ENCODE measurements at places on chromosomes 7 and 10. TPM values are rescaled to one million over a fixed set of nuclear protein-coding genes. Genes with fewer than 3 reads are reported as not detected.

GRCh38 chr10:117004227-117005025 is 561 bp downstream of the SHTN1 start:
- H3K36me3 ChIP-seq, result no peaks in the 10 kb centered on the region
- DNase-seq, result peak; percentile 59
- peak overlapping the region; percentile 90 for H3K4me3 ChIP-seq
- peaks cover 22% of the 10 kb centered on the region for H3K27me3 ChIP-seq
- H3K4me1 ChIP-seq, result no peaks in the 10 kb centered on the region

DNA sequence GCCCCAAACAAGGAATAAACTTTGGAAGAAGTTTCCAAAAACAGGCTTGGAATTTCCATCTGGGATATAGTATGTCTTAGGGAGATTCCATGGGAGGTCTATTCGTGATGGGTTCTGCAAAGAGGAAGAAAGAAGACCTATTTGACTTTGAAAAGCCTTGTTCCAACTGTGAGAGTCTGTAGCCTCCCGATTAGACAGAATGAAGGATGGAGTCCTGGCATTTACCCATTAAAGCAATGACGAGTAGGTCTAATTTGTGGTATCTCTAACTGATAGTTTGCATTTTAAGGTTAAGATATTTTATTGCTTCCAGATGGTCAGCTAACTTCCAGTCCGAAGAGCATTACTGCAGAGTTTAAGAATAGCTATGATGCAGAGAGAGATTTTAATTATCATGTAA is 19.5 kb upstream of the GALNT17 start:
- peaks cover 13% of the 10 kb centered on the region for H3K4me1 ChIP-seq
- H3K36me3 ChIP-seq, result no peaks in the 10 kb centered on the region
- H3K27me3 ChIP-seq, result no peaks in the 10 kb centered on the region
- no peak for DNase-seq

DNA sequence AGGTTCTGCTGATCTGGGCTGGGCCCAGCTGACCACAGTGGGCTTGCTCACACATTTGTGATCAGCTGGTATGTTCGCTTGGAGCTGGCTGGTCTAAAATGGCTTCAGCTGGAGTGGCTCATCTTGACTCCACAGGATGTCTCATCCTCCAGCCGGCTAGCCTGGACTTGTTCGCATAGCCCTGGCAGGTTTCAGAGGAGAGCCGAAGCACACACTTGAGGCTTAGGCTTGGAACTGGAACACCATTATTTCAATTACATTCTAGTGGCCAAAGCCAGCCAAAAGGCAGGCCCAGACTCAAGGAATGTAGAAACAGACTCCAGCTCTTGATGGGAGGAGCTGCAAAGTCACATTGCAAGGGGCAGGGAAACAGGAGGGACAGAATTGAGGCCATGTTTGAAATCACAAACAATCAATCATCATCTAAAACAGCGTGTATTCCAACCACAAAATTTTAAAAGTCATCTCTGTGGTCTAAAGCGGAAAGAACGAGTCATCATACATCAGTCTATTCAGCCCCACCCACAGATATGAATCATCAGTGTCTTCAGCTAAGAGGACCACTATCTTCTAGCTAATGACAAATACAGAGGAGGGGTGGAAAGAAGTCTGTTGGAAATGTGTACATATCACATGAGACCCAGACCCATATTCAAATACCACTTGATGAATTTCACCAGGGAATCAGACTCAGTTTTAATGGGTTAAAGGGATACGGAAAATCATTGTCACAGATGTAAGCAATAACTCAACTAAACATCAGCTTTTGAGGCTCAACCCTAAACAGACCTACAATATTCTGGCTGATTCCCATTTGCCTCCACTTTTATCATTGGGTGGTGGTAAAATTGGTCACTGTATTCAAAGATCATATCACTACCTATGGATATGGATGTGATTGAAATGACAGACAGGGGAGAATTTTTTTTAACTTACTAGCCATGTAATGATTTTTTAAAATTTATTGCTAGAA is 139.0 kb upstream of the MKLN1 start:
- H3K4me3 ChIP-seq, result no peak overlapping the region
- peak overlapping the region; percentile 65 for H3K27ac ChIP-seq
- peaks cover 25% of the 10 kb centered on the region for H3K4me1 ChIP-seq
- H3K36me3 ChIP-seq, result no peaks in the 10 kb centered on the region
- no peaks in the 10 kb centered on the region for H3K27me3 ChIP-seq
- DNase-seq, result no peak

DNA sequence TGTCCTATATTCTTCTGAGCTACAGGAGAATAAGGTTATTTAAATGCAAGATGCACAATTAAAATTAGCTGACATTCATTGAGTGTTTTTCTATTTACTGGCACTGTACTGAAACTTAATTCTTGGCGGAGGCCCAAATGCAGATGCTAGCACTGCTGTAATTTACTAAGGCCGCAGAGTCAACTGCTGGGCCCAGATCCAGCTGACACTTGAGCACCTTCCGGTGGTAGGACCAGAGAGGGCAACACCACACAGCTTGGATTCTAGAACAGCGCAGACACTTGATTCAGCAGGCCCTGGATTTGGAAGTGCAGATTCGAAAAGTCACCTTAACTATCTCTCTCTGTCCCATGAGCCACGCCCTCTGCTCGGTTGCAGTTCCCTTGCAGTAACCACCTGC is 228.6 kb upstream of the TMEM72 start:
- no peaks in the 10 kb centered on the region for H3K36me3 ChIP-seq
- no peak overlapping the region for H3K27ac ChIP-seq
- no peak overlapping the region for H3K4me3 ChIP-seq
- 0 out of 2 replicates have a peak, but pooled peaks cover 2% of the 10 kb centered on the region for H3K4me1 ChIP-seq
- no peaks in the 10 kb centered on the region for H3K27me3 ChIP-seq

GRCh38 chr10:112288486-112288885 is 5.3 kb downstream of the TECTB start:
- no peak overlapping the region for H3K27ac ChIP-seq
- no peak overlapping the region for H3K4me3 ChIP-seq
- no peaks in the 10 kb centered on the region for H3K27me3 ChIP-seq
- DNase-seq, result peak; percentile 14

- H3K27ac ChIP-seq, result no peak overlapping the region
- no peaks in the 10 kb centered on the region for H3K4me1 ChIP-seq
- H3K27me3 ChIP-seq, result no peaks in the 10 kb centered on the region
- no peak overlapping the region for H3K4me3 ChIP-seq
- DNase-seq, result peak; percentile 93
These were observed 7.8 kb downstream of the HPS6 start for GRCh38 chr10:102072673-102073527.

DNA sequence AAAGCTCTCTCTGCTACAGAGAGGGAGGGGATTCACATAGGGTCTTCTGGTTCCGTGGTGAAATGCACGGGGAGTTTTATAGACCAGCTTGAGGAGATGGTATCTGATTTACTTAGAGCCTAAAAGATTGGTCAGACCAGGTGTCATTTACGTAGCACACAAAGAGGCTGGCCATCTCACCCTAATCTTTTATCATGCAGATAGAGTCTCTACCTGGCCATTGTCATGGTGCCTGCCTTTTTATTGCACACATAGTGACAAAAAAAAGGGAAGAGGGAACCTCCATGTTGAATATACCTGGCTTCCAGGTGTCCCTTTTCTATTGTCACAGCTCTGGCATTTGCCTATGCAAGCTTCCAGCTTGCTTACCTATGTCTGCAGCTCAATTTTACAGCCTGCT is 1456.1 kb downstream of the GATA3 start:
- peak; percentile 80 for DNase-seq
- no peaks in the 10 kb centered on the region for H3K36me3 ChIP-seq
- no peaks in the 10 kb centered on the region for H3K27me3 ChIP-seq
- no peak overlapping the region for H3K4me3 ChIP-seq
- peaks cover 5% of the 10 kb centered on the region for H3K4me1 ChIP-seq
- H3K27ac ChIP-seq, result peak overlapping the region; percentile 86

DNA sequence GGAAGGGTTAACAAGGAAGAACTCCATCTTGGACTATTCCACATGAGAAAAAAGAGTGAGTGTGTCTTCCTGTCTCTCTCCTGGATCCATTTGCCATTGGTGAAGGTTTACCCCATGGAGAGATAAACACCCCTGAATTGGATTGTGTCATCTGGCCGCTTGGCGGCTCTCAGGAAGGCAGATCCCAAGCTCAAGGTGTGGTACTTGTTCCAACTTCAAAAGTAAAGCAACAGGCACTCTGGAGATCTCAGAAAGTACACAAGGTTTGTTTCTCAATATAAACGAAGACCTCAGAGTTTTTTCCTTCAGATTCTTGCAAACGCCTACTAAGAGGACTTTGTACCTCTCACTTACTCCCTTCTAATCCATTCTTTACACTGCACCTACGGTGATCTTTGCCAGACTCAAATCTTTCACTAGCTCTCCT is 116.7 kb downstream of the REEP3 start:
- H3K27me3 ChIP-seq, result no peaks in the 10 kb centered on the region
- H3K36me3 ChIP-seq, result no peaks in the 10 kb centered on the region
- no peak for DNase-seq
- no peak overlapping the region for H3K4me3 ChIP-seq
- H3K4me1 ChIP-seq, result peaks cover 4% of the 10 kb centered on the region

DNA sequence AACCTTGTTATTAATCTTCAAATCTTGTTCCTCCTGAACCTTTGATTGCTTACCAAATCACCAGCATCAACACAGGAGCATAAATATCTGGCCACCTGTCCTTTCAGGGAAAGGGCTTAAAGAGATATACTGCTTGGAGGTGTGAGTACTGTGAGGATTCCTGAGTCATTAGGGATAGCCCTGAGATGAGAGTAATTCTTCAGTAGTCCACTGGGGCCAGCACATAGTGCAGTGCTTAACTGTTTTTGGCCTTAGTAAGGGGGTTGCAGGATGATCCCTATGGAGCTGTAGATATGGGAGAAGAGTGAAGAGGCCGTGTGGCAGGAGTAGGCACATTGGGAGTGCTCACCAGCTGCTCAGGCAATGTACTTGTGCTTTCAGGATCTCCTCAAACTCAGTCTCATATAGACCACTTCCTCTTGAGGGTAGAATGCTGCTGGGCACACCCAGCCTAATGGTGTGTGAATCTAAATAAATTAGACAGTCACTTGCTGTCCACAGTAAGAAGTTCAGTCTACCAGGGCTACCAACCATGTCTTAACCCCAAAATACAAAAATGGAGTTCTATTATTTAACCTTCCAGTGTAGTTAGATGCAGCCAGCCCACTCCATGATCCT is 26.5 kb upstream of the GPR141 start:
- peaks cover 12% of the 10 kb centered on the region for H3K4me1 ChIP-seq
- H3K27ac ChIP-seq, result no peak overlapping the region
- H3K36me3 ChIP-seq, result no peaks in the 10 kb centered on the region

- no peak for DNase-seq
- no peaks in the 10 kb centered on the region for H3K4me1 ChIP-seq
- no peak overlapping the region for H3K4me3 ChIP-seq
- H3K27me3 ChIP-seq, result no peaks in the 10 kb centered on the region
These were observed 112.5 kb downstream of the DOCK1 start for GRCh38 chr10:127017541-127018297.

- no peaks in the 10 kb centered on the region for H3K27me3 ChIP-seq
- H3K4me1 ChIP-seq, result peaks cover 25% of the 10 kb centered on the region
- H3K27ac ChIP-seq, result no peak overlapping the region
- H3K4me3 ChIP-seq, result no peak overlapping the region
These were observed 133.3 kb downstream of the VTI1A start for GRCh38 chr10:112580267-112580666.

Gene FGL2
- total RNA-seq, result not detected

Gene NPTX2
- total RNA-seq, result 29.9 TPM

Gene CALML5
- total RNA-seq, result not detected

Gene MAGI2
- total RNA-seq, result 26.4 TPM

Gene CDK13
- 88.4 TPM for total RNA-seq
